ENCODE measurements at places on chromosomes 3 and 15.

- DNase-seq, result no peak
These were observed 1017.3 kb upstream of the EPHA6 start for GRCh38 chr3:95797081-95797480.

DNA sequence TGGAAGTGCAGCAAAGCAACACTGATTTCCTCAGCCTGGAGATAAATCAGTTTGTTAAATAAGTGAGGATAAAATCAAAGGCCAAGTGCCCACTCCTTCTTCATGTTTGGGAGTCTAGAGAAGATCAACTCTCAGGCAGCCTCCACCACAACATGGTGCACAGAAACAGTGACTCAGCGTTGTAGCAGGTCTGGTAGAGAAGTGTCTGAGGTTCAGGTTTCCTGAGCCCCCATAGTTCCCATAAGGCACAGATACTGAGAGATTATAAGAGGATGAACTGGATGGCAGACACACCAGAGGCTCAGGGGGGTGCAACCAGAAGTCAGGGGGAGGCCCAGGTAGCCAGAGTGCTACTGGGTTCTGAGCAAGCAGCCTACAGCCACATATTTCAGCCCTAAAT is 166.7 kb downstream of the FRMD5 start:
- DNase-seq, result no peak

- DNase-seq, result no peak
These were observed 58.7 kb upstream of the CHST2 start for GRCh38 chr3:143060906-143061305.

DNA sequence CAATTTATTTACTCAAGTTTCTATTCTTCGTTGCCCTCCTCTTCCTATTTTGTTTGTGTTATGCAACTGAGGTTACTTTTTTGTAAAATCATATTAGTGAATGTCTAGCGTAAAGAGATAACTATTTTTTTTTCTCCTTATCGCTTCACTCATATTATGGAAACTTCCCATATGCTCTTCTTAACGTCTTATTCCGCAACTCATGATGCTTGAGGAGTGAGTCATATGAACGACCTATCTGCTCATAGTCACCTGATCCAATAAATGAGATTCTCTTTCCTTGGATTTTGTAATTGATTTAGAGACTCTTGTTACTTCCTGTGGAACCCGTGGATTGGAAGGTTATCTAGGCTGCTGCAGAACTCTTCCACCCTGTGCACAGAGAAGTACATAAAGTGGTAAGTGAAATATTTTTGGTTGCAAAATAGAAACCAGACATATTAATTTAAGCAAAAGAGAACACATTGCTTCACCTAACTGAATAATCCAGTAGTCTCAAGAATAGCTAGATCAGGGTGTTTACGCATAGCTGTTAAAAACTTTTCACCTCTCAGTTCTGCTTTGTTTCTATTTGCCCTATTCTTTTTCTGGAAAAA is 719.3 kb upstream of the SGO1 start:
- no peak for DNase-seq

GRCh38 chr15:63013052-63013808 is 29.3 kb upstream of the TPM1 start:
- DNase-seq, result no peak

Data from GM19239 (cell line).